ENCODE measurements at places on chromosomes 16 and 17.

DNA sequence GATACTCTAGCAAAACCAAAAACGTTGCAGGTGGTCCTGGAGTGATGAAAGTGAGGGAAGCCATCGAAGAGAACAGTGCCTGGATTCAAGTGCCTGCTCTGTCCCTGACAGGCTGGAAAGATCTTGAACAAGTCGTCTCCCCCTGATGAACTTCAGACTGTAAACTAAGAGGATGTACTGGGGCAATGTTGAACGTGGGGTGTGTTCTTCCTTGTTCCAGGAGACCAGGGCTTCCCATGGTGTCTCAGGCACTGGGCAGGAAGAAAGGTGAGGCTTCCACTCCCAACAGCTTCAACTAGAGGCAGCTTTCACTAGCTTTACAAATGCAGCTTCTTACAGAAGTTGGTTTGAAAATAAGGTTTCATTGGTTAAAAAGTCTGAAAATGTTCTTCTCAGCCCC lies 21.4 kb upstream of the NF1 start:
- no peak for DNase-seq

GRCh38 chr16:53840456-53840855 lies 136.5 kb downstream of the FTO start:
- no peak for DNase-seq

- DNase-seq = no peak
Observed at GRCh38 chr17:31834448-31834847, 24.6 kb downstream of the COPRS start.

GRCh38 chr17:5701381-5701780 lies 117.1 kb upstream of the NLRP1 start:
- no peak for DNase-seq
